OCI-LY7 (cell line): ENCODE measurements at places on chromosomes 11 and 22.

- DNase-seq, result peak; percentile 96
Measured at GRCh38 chr11:31369348-31370329, at the start of the genes DCDC1 and DNAJC24. Gene DCDC1, minus strand, starts transcription at chr11:31369739. Its CDS starts 41,459 bp downstream, at chr11:31328280. Gene DNAJC24, plus strand, starts transcription at chr11:31369860. Its CDS starts 889 bp downstream, at chr11:31370749.

GRCh38 chr11:120784566-120785251, 239.2 kb upstream of the TBCEL start:
- no peak for DNase-seq

- DNase-seq, result no peak
Measured at GRCh38 chr11:126518972-126519690, 163.6 kb downstream of the ST3GAL4 start.

DNA sequence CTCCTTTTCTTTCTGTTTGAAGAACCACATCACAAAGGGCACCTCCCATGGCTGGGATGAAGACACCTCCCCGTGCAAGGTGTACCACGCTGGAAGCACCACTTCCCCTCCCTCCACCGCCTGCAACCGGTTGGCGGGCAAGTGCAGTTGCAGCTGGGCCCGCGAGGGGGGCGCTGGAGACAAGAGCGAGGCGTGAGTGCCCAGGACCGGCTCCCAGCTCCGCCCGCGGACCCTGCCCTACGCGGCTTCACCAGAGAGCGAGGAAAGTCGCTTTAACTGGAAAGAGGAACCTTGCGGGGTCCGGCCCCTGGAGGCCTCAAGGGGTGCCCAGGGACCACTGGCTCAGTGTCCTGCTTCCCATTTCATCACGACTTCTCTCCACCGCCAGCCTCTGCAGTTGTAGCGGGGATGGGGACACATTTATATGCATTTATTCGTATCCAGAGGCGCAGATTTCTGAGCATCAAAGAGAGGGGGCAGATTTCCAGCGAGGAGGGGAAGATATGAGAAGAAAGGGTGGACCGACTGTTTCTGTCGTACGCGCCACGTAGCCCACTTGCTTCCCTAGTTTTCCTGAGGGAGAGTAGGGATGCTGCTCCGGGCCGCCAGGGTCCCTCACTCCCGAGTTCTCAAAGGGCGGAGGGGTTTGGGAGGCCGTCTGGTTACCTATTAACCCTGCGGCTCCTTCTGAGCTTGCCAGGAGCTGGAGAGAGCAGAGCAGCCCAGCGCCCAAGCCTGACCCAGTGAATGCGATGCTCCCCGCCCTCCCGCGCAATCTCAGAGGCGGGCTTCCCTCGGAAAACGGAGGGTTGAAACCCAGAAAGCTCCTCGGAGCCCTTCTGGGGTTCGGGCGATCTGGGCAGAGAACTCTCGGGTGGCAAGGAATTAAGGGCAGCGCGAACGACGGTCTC, 3.5 kb downstream of the ESAM start:
- peak; percentile 79 for DNase-seq

DNA sequence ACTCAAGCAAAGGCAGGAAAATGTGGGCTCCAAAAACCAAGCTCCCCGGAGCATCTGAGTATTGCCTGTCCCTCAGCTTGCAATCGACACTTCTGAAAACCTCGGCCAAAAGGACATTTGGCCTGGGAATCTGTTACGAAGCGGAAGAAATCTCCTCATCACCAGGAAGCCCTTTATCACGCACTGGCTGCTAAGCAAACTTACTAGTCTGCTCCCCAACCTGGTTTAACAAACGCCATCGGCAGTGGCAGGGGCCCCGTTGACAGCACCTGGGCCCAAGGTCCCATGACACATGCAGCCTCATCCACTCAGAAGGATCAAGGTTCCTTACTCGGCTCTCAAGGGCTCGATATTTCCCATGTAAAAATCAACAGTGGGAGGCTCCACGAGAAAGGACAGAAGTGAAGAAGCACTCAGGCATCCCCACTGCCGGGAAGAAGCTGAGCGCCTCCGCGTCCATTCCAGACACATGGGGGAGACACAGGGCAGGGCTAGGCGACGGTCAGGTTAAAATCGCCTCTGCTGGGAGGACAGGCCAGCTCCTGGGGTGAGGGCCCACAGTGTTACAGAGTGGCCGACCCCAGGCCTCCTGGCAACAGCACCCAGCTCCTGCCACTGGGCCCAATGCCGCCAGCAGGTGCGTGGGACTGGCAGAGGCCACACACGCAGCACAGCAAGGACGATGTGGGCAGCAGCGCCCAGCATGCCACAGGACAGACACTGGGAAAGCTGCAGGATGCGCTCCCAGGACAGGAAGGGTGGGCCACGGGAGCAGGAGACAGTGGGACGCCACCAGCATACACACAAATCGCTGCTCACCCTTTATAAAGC, 27.1 kb downstream of the BRD1 start:
- DNase-seq, result no peak

DNA sequence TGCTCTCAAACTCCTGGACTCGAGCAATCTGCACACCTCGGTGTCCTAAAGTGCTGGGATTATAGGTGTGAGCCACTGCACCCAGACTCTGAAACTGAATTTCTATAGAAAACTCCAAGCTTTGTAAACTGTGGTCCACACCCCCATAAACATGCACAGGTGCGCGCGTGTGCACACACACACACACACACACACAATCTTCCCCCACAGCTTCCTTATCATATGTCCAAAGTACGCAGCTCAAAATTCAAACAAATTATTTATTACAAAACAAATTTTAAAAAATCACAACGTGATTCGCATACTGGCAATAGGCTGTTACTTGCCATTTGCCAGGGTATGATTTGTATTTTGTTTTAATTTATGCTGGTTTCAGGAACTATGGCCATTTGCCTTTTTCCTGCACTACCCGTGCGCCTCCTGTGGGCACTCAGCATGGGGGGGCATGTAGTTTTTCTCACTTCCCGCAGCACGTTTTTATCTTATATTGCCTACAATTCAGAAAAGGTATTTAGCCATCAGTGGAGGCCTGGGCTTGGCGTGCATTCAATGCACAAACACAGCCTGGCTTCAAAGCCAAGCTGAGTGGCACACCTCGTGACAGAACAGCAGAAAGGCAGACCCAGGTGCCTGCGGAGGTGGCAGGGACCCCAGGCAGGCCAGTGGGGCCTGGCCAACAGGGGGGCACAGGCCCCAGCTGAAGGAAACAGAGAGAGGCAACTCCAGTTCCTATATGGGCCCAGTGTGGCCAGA, 10.8 kb upstream of the SNX32 start:
- DNase-seq, result no peak

DNA sequence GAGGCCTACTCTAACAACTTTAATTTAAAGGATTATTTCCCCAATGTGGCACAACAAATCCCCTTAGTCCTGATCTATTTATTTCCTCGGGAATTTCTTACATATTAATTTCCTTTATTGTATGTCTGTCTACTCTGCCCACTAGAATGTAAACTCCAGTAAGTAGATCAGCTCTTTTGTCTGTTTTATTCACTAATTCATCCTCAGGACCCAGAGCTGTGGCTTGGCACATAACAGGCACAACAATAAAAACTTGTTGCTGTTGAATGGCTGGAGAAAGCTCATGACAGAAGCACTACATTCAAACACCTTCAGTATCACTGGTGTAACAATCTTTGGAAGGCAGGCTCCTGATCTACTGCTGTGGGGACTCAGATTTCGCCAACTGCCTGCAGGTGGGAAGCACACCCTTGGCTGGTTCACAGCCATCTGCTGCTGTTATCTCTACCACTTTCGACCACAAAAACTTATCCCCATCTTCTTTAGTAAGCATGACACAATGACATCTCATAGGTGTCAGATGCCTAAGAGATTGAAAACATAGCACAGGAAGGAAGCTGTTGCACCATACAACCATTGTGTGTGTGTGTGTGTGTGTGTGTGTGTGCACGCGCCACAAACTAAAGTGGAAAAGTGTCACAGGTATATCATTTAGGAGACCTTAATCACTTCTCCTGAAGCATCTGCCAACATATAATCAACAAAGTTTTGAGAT, 11.9 kb downstream of the HIRA start:
- peak; percentile 89 for DNase-seq

DNA sequence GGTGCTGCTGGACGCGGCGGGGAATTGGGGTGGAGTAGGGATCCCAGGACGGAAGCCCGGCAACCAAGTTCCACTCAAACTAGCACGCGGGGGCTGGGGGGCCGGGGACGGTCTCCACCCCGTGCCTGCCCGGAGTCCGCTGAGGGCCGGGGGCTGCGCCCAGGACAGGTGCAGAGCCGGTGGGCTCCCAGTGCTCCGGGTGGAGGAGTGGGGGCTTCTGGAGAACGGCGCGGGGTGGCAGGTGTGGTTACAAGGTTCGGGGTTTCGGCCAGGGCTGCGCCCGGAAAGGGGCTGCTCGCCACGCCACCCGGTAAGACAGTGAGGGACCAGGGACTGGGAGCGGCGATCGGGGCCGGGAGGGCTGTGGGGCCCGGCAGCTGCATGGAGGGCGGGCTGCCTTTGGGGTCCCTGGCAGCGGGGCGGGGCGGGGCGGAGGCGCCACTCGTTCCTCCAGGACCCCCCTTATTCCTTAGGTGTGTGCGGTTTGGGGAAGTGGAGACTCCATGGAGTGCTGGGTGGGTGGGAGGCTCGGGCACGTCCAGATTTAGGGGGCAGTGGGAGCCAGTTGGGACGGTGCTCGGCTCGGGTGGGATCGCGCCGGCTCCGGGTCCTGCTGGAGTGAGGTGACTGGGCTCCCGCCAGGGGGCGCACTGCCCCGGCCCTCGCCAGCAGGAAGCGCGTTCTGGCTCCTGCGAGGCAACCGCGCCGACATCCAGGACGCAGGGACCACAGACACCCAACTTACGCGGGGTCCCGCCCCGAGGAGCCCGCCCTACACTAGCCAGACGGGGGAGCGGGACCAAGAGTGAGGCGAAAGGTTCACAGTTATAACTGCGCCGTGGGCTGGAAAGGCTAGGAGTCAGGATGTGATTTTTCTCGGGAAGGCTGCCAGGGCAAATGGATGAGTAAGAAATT, 868 bp downstream of the TSPAN18 start:
- peak; percentile 59 for DNase-seq

DNA sequence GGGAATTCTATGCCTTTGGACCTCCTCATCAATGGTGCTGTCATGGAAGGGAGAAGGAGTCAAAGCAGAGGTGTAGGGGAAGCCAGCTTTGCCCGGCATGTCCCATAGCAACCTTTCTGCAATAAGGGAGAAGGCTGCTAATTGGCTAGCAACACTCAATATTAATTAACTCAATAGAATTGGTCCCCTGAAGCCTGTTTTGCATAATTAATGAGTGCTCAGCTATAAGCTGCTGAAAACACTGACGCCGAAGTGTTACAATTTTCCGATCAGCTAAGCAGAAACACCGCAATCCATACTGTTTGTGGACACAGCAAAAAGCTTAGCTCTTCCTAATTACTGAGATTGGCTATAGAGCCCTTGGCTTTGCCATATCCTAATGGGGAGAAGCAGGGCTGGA, 245.0 kb downstream of the CSNK2A3 start:
- no peak for DNase-seq

DNA sequence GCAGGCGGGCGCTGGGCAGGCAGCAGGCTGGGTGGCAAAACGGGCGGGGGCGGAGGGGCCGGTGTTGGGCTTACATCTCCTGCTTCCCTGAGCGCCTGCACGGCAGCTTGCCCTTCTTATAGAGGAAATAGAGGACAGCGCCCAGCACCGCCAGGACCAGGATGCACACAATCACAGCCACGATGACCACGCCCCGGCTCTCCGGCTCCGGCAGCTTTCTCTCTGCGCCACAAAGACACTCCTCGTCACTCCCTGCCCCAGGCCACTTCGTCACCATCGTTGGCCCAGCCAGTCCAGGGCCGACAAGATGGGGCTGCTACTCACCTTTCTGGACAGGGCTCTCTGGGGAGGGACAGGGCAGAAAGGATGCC, 6.3 kb downstream of the MCAM start:
- no peak for DNase-seq

GRCh38 chr11:69537855-69538640, 56.6 kb downstream of the LINC01488 start:
- DNase-seq, result no peak

DNA sequence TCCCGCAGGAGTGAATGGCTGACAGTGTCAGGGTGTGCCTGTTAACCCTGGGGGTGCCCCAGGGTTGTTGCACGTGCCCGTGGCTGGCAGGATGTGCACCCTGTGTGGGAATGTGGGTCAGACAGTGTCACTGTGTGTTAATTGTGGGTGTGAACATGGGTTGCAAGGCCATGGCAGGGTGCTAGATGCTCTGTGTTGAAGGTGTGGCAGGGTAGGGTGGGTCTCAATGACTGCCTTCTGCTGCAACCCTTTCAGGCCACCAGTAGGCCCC, 8.3 kb downstream of the RIN1 start:
- DNase-seq, result no peak

DNA sequence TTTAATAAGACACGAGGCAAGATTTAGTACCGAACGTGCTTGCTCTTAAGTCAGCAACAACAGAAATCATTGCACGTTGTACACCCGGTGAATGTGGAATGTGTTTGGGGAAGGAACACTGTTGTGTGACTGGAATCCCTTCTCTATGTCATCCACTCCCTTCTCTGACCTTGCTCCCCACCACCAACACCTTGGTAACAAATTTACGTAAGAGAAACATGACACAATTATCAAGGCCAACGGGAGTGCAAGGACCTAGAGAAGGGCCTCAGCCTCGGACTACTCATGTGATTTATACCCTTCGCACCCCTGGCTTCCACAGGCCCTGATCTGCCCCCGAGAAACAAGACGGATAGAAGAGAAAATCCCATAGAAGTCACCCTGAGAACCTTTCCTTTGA, 236.2 kb downstream of the LARGE1 start:
- DNase-seq, result no peak

GRCh38 chr11:75468534-75469340, 35.7 kb upstream of the KLHL35 start:
- DNase-seq, result no peak

DNA sequence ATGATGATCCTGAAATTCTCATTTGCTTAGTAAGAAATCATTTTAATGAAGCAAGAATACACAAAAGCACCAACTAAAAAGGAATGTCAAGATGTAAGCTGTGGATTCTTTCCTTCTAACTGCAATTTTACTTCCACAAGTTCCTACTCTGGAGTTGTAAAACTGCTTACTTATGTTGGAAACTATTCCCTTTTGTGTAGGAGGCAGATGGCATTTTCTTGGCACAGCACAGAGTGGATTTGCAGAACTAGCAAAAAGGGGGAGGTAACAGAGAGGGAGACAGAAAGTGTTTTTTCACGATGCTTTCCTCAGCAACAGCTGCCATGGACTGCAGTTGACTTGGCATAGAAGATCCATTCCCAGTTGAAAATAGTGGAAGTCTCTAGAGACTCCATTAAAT, 1112.0 kb upstream of the RAG2 start:
- no peak for DNase-seq

- no peak for DNase-seq
Measured at GRCh38 chr11:41878095-41878494, 418.6 kb upstream of the LRRC4C start.

GRCh38 chr11:132405728-132406127, 1035.3 kb downstream of the NTM start:
- no peak for DNase-seq

- no peak for DNase-seq
Measured at GRCh38 chr11:936199-936598, 10.5 kb downstream of the AP2A2 start.

GRCh38 chr11:111406091-111406490, 27.0 kb upstream of the POU2AF1 start:
- DNase-seq, result no peak

- no peak for DNase-seq
Measured at GRCh38 chr11:100469835-100470234, 217.3 kb upstream of the ARHGAP42 start.
